DMS53 (cell line): ENCODE measurements at places on chromosomes 16 and 17.

- no peak for DNase-seq
These were observed 293.1 kb downstream of the HS3ST3B1 start for GRCh38 chr17:14593956-14594355.

GRCh38 chr17:79276821-79277220 is 202.2 kb downstream of the ENGASE start:
- no peak for DNase-seq

DNA sequence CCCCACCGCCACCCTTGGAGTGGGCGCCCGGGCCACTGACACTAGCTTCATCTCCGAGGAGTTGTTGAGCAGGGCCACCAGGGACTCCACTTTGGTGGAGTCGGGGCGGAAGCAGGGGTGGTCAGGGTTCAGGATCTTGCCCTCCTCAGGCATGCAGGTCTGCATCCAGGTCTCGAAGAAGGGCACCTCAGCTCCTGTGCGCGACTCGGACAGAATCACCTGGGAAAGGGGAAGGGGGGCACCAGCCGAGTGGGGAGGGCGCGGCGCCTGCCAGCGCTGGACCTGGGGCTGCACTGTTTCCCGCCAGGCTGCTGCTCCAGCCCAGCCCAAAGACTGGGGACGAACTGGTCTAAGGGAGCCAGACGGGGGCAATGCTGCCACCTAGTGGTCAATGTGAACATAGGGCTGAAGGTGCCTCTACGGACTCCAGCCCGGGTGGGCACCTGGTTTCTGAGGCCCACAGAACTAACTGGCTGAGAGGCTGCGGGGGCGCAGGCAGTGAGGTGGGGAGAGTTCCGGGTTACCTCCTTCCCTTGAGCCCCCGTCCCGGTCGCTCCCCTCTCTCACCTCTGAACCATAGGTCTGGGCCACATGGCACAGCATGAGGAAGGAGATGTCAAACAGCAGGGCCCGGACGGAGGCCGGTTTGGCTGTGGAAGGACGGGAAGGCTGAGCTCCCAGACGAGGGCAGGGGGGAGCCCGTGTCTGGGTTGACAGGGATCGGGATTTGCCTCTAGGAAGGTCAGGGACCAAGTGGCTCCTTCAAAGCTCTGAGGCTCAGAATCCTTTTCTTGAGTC is 11.8 kb downstream of the CSF3 start:
- peak; percentile 84 for DNase-seq

- DNase-seq: no peak
These were observed 46.4 kb upstream of the ENPP7 start for GRCh38 chr17:79684132-79684985.

DNA sequence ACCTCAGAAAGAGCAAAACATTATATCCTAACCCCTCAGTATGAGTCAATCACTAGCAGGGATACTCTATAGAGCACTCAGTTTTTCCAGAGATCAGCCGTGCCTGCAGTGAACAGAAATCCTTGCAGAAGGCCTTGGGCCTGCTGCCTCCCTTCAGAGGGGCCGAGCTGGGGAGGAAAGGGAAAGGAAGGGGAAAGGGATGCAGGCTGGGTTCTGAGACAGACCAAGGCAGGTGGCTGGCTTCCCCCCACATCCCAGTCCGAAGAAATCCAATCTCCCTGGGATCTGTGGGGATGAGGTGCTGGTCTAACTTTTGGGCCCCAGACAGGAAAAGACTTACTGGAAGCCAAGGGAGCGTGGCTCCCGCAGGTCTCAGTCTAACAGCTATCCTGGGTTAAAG is 25.3 kb downstream of the SRL start:
- no peak for DNase-seq

DNA sequence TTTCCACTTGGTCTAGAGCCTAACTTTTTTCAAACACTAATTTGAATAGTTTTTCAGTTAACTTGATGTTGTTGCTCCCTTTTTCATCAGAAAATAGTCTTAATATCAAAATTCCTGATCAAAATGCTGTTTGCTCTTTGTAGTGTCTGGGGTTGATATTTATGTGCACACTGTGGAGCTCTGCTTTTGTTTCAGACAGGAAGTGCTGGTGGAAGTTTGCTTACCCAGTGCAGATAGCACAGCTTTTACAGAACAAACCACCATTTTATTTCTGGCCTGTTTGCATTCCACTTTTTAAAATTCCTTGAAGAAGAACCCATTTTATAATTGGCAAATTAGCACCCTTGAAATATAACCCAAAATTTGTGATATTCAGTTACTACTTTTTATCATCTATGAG is 125.4 kb downstream of the MRTFB start:
- DNase-seq: peak; percentile 58

DNA sequence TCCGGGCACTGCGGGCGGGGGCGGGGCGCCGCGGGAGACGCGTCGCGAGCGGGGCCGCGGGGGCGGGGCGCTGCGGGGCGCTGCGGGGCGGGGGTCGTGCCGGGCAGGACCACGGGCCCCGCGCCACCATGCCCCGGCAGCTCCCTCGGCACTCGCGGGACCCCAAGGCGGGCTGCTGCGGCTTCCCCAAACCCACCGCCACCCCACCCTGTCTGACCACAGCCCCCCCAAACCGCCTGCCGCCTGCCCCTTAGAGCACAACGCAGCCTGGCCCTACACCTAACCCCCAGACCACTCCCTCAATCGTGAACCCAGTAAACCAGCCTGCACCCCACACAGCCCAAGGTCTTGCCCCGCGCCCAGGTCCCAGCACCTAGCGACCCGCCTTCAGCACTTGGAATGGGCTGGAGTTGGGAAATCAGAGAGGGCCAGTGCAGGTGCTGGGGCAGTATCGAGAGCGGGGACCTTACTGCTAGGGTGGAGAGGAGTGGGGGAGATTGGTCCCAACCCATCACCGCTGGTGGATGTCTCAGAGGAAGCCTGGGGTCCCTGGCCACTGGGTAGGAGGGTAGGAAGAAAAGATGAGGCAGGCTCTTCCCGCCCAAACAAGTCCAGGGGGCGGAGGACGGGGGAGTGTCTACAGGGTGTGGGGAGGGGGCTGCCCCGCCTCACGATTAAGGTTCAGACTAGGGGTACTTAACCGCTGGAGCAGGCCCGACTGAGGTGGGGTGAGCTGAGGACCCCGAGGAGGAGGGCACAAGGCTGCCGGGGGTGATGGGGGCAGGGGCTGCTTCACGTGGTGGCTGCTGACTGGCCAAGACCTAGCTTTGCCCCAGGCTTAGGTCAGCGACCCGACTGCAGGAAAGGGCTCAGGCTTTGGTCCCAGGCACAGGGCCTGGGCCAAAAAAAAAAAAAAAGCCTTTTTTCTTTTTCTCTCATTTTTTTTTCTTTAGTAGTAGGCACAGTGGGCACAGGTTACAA is 539 bp upstream of the VAMP2 start:
- DNase-seq: peak; percentile 74

DNA sequence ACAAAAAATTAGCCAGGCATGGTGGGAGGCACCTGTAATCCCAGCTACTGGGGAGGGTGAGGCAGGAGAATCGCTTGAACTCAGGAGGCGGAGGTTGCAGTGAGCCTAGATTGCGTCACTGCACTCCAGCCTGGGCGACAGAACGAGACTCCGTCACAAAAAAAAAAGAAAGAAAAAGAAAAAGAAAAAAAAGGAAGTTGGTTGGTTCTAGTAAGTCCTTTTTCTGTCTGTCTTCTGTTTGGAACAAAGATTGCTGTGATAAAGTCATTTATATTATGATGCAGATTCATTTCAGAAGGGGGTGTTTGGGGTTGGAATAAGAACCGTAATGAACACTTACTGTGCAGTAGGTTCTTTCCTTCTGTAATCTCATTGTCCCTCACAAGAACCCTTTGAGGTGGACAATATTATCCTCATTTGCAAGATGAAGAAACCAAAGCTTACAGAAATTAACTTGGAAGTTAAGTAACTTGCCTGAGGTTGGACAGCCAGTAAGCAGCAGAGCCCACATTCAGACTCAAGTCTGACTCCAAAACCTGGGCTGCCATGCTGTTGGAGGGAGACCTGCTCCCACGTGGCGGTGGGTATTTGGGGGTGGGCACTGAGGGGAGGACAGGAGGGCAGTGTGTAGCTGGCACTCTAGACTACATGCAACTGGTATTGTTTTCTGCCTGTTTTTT is 10.3 kb downstream of the MINK1 start:
- no peak for DNase-seq

GRCh38 chr17:32742681-32743538 is 134.0 kb downstream of the MYO1D start:
- DNase-seq: no peak

- DNase-seq: no peak
These were observed 4.0 kb upstream of the CLEC10A start for GRCh38 chr17:7084088-7084487.

- no peak for DNase-seq
These were observed 19.9 kb downstream of the MAF start for GRCh38 chr16:79580453-79581191.

DNA sequence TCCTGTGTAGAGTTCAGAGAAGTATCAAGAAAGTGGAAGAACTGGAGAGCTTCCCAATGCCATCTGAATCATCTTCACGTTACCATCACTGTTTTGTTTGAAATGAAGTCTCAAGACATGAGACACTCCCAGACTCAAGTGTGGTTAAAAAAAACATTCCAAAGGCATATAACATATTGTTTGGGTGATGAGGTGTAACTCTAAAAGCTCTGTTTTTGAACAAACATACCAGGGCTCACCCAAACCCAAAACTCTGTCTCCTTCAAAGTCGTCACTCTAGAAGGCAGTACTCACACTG is 6.3 kb upstream of the ZCCHC14 start:
- no peak for DNase-seq

GRCh38 chr16:74580833-74581232 is 26.1 kb downstream of the GLG1 start:
- DNase-seq: no peak

- DNase-seq: no peak
These were observed 126.6 kb downstream of the AXIN2 start for GRCh38 chr17:65434878-65435277.

DNA sequence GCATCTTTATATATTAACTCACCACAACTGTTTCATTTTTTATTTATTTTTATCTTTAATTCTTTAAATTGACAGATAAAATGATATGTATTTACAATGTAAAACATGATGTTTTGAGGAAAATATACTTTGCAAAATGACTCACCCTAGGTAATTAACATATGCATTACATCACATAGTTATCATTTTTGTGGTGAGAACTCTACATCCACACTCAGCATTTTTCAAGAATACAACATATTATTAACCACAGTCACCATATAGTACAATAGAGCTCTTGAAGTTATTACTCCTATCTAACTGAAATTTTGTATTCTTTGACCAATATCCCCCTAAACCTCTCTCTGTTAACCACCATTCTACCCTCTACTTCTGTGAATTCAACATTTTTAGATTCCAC is 194.7 kb upstream of the KIF2B start:
- DNase-seq: no peak

DNA sequence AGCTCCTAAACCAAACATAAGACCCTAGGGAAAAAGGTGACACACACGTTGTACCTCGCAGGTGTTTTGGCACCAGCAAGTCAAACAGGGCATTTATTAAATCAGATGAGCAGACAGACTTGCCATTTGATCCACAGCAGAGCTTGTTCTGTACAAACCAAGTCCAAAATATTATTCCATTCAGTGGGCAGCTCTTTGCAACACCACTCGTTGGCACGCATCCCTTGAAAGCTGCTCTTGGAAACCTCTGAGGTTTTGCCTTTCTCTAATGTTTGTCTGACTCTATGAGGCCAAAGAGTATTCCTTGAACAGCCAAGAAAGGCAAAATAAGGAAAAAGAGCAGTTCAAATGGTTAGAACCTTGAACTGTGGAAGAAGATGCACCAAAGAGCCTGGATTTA is 12.7 kb downstream of the TMEM100 start:
- no peak for DNase-seq

- DNase-seq: no peak
These were observed 186.2 kb upstream of the WSCD1 start for GRCh38 chr17:5883775-5884665.

DNA sequence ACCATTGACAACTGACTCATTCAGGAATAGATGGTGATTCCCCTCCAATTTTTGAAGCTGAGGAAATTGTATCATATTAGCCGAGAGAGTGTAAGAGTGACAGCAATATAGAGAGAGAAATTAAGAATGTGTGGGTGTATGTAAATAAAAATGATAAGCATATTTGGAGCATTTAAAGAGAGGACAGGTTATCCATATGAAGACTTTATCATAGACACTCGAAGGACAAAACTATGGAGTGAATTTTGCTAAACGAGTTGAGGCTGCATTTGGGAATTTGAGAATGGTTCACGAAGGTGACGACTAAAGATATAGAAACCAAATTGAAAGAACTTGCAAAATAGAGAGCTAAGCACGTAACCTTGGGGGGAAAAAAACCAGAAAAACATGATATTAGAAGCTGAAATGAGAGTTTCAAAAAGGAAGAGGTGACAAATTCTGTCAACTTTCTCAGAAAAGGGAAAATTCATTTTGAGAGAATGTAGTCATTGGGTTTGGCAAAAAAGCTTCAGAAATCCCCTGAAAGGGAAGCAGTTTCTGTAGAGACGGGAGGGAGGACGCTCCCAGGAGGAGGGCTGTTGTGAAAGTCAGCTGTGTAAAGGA is 129.7 kb downstream of the KCNJ2 start:
- no peak for DNase-seq

- DNase-seq: no peak
These were observed 5.5 kb downstream of the ODF4 start for GRCh38 chr17:8345052-8345690.

DNA sequence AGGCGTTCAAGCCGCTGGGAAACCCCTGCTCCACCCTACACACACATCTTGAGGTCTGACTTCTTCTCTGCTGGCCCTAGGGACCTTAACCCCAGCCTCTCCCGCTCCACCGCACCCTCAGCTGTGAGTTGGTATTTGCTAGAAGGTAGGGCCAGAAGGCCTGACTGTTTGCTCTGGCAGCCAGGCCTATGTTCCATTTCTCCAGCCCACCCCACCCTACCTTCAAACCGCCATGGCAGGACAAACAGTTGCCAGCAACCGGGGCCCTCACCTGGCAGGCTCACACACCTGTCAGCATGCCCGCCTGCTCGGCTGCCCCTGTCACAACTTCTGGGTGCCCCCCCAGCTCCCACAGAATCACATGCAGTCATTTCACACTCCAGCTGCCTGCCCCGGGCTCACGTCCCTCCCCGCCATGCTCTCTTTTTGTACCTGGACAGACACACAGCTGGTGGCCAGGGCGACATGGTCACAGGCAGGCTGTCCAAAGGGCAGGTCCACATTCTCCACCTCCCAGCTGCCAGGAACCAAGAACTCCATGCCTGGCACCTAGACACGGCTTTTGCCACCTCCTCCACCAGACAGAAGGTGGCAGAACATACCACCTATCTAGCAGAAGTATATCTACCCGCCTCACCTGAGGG is 2.6 kb upstream of the ATP2A3 start:
- DNase-seq: peak; percentile 47

DNA sequence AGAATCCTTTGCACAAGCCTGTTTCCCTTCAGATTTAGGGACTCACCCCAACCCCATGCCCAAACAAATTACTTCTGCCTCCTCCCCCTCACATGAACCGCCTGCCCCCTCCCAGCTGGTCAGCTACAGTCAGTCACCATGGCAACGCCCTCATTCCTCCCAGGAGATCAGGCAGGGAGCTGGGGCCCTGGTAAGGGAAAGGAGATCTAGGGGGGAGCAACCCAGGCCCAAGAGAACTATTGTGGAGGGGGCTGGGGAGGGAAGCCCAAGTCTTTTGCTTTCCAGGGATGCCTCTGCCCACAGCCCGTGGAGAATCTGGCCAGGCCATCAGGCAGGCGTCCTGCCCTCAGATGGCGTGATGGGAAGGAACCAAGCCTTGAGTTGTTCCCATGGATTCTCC is 2.8 kb downstream of the FAM171A2 start:
- DNase-seq: peak; percentile 63
